Esophagus muscularis mucosa (tissue), 4 donors: ENCODE measurements at places on chromosomes 2 and 18. TPM values are rescaled to one million over a fixed set of nuclear protein-coding genes. Genes with fewer than 3 reads are reported as not detected.

The CCL20 gene
- total RNA-seq, result not detected

The SERPINB12 gene
- not detected for total RNA-seq

The LCT gene
- total RNA-seq, result not detected

The ERFE gene
- not detected for total RNA-seq

The ASXL3 gene
- 1.2 TPM for total RNA-seq

The PSMA8 gene
- not detected for total RNA-seq

The SLC1A4 gene
- 10.4 TPM for total RNA-seq

The TMEM178A gene
- total RNA-seq, result 1.2 TPM

The FRZB gene
- 15.4 TPM for total RNA-seq

The TMEM37 gene
- 2.8 TPM for total RNA-seq

The SLC35F5 gene
- 40.9 TPM for total RNA-seq

The NOP58 gene
- 42.8 TPM for total RNA-seq

The ARL5A gene
- 65.9 TPM for total RNA-seq

DNA sequence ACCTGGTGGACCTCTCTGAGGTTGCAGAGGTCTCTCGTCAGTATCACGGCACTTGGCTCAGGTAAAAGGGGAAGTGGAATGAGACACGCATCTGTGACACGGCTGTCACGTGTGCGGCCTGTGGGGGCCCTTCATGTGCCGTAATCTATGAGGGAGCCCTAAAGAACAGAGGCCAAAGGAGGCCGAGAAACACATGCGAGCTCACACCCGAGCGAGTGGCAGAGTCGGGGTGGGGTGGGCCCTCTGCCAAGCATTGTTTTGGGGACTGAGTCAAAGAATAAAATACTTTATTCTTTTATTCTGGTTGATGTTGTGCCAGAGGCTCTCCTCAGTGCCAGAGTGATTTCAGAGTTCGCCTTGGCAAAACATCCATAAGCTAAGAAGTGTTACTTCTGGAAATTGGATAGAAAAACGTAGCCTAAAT is 43.3 kb downstream of the PLB1 start:
- no peak for DNase-seq
- H3K4me1 ChIP-seq, result no peaks in the 10 kb centered on the region
- no peaks in the 10 kb centered on the region for H3K36me3 ChIP-seq
- H3K27me3 ChIP-seq, result no peaks in the 10 kb centered on the region
- H3K27ac ChIP-seq, result no peak overlapping the region

DNA sequence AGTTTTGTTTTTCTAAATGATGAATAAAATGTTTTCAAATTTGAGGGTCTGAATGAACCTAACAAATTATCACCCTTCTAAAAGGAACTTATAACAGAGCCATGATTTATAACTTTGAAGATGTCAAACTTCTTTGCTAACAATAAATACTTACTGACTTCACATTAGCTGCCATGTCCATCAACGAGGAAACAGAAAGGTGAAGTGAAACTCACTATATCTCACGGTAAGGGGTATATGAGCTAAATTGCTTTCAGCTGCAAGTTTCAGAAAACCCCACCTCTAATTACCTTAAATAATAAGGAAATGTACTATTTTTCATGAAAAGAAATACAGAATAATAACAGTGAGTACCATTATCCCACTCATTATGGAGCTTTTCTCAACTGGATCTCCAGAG is 350.8 kb upstream of the NT5C1B start:
- H3K4me1 ChIP-seq, result no peaks in the 10 kb centered on the region
- no peak for DNase-seq
- no peaks in the 10 kb centered on the region for H3K27me3 ChIP-seq
- no peak overlapping the region for H3K27ac ChIP-seq
- H3K4me3 ChIP-seq, result no peak overlapping the region
- no peaks in the 10 kb centered on the region for H3K36me3 ChIP-seq

DNA sequence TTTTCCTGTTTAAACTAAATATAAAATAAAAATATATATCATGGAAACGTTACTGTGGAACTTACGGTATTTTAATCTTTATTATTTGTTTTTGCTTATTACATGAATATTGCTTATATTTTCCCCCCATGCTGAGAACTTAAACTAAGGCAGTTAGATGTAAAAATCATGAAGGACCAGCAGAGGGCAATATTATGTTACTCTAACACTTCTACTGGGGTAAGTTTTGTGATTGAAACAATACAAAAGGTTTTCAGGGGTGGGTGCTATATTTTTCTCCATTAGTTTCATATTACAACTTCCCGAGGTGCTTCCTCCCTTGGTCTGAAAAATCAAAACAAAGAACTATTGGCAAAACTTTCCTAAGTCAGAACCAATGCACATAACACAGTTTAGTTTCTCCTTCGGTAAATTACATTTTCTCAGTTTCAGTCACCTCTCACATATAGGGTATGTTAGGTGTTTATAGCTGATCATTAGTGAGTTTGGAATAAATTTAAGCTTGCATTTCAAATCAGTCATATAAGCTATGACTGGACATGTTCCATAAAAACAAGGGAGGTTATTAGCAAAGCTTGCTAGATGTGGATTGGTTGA is 54.8 kb downstream of the ZNF407 start:
- no peaks in the 10 kb centered on the region for H3K27me3 ChIP-seq
- H3K36me3 ChIP-seq, result no peaks in the 10 kb centered on the region
- DNase-seq, result no peak

- H3K4me1 ChIP-seq, result peaks cover 23% of the 10 kb centered on the region
- H3K27me3 ChIP-seq, result peaks cover 3% of the 10 kb centered on the region
- H3K27ac ChIP-seq, result no peak overlapping the region
Observed at GRCh38 chr18:57353137-57353939, 981 bp downstream of the ST8SIA3 start.

GRCh38 chr2:44652701-44653100 is 288.8 kb upstream of the SIX3 start:
- H3K27ac ChIP-seq, result no peak overlapping the region
- H3K36me3 ChIP-seq, result no peaks in the 10 kb centered on the region
- no peak for DNase-seq
- H3K4me3 ChIP-seq, result no peak overlapping the region
- H3K27me3 ChIP-seq, result no peaks in the 10 kb centered on the region

DNA sequence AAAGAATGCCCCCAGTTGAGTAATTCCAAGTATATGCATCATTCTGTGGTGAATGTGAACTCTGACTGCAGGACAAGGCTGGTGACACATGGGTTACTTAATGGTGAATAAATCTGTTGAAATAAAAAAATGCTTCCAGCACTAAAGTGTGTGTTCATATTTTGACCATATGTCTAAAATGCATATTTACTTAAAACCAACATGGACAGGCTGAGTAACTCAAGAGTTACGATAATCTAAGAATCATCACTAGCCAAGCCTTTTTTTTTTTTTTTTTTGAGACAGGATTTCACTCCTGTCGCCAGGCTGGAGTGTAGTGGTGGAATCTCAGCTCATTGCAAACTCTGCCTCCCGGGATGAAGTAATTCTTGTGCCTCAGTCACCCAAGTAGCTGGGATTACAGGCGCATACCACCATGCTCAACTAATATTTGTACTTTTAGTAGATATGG is 47.1 kb upstream of the CCBE1 start:
- no peaks in the 10 kb centered on the region for H3K27me3 ChIP-seq
- H3K27ac ChIP-seq, result no peak overlapping the region
- no peak for DNase-seq
- H3K4me1 ChIP-seq, result no peaks in the 10 kb centered on the region
- no peaks in the 10 kb centered on the region for H3K36me3 ChIP-seq
- H3K4me3 ChIP-seq, result no peak overlapping the region

DNA sequence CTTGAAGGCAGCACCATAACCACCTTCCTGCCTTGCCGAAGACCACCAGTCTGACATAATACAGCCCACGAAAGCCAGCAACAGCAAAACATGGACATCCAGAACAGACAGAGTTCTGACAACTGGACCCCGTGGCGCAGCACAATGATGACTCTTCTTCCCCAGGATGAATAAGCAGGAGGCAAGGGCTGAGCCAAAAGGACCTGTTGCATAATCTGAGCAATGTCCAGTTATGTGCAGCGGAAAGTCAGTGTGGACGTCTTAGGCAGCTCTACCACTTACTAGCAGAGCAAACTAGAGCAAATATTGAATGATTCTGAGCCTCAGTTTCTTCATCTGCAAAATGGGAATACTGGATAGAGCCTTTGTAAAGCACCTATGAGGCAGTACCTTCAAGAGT is 225.1 kb downstream of the ZBTB7C start:
- H3K36me3 ChIP-seq, result no peaks in the 10 kb centered on the region
- peaks cover 16% of the 10 kb centered on the region for H3K4me1 ChIP-seq
- H3K27ac ChIP-seq, result no peak overlapping the region
- H3K27me3 ChIP-seq, result no peaks in the 10 kb centered on the region
- no peak overlapping the region for H3K4me3 ChIP-seq
- DNase-seq, result no peak

DNA sequence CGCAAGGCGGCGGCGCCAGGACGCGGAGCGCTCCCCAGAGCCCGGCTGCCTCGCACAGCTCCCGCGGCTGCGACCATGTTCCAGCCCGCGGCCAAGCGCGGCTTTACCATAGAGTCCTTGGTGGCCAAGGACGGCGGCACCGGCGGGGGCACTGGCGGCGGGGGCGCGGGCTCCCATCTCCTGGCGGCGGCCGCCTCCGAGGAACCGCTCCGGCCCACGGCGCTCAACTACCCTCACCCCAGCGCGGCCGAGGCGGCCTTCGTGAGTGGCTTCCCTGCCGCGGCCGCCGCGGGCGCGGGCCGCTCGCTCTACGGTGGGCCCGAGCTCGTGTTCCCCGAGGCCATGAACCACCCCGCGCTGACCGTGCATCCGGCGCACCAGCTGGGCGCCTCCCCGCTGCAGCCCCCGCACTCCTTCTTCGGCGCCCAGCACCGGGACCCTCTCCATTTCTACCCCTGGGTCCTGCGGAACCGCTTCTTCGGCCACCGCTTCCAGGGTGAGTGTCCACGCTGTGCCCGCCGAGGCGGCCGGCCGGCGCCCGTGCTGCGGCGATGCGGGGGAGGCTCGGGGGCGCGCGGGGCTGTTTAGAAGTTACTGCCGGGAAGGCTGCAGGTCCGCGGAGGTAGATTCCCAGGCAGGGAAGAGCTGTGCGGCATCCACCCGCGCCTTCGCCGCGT is 696 bp downstream of the EMX1 start:
- peak overlapping the region; percentile 47 for H3K4me3 ChIP-seq
- DNase-seq, result no peak
- no peaks in the 10 kb centered on the region for H3K36me3 ChIP-seq
- H3K27me3 ChIP-seq, result peaks cover 99% of the 10 kb centered on the region
- no peak overlapping the region for H3K27ac ChIP-seq

GRCh38 chr2:231781798-231782726 is 980 bp upstream of the PDE6D start:
- peak overlapping the region; percentile 83 for H3K27ac ChIP-seq
- H3K36me3 ChIP-seq, result no peaks in the 10 kb centered on the region
- no peak for DNase-seq
- H3K4me1 ChIP-seq, result peaks cover 60% of the 10 kb centered on the region

- H3K36me3 ChIP-seq, result peaks cover 98% of the 10 kb centered on the region
- no peaks in the 10 kb centered on the region for H3K27me3 ChIP-seq
- H3K27ac ChIP-seq, result no peak overlapping the region
- H3K4me3 ChIP-seq, result no peak overlapping the region
Observed at GRCh38 chr2:24297663-24298062, 62.7 kb downstream of the ITSN2 start.

- no peaks in the 10 kb centered on the region for H3K4me1 ChIP-seq
- H3K4me3 ChIP-seq, result no peak overlapping the region
- no peaks in the 10 kb centered on the region for H3K27me3 ChIP-seq
- DNase-seq, result no peak
- no peak overlapping the region for H3K27ac ChIP-seq
- H3K36me3 ChIP-seq, result no peaks in the 10 kb centered on the region
Observed at GRCh38 chr2:61784643-61785042, 69.2 kb downstream of the FAM161A start.

- no peaks in the 10 kb centered on the region for H3K27me3 ChIP-seq
- no peak for DNase-seq
- no peaks in the 10 kb centered on the region for H3K36me3 ChIP-seq
Observed at GRCh38 chr2:217988840-217989204, 14.0 kb downstream of the TNS1 start.

GRCh38 chr2:72953976-72954375 is 36.7 kb downstream of the EMX1 start:
- no peak for DNase-seq
- no peaks in the 10 kb centered on the region for H3K4me1 ChIP-seq
- no peaks in the 10 kb centered on the region for H3K27me3 ChIP-seq
- H3K36me3 ChIP-seq, result no peaks in the 10 kb centered on the region
- H3K27ac ChIP-seq, result no peak overlapping the region

DNA sequence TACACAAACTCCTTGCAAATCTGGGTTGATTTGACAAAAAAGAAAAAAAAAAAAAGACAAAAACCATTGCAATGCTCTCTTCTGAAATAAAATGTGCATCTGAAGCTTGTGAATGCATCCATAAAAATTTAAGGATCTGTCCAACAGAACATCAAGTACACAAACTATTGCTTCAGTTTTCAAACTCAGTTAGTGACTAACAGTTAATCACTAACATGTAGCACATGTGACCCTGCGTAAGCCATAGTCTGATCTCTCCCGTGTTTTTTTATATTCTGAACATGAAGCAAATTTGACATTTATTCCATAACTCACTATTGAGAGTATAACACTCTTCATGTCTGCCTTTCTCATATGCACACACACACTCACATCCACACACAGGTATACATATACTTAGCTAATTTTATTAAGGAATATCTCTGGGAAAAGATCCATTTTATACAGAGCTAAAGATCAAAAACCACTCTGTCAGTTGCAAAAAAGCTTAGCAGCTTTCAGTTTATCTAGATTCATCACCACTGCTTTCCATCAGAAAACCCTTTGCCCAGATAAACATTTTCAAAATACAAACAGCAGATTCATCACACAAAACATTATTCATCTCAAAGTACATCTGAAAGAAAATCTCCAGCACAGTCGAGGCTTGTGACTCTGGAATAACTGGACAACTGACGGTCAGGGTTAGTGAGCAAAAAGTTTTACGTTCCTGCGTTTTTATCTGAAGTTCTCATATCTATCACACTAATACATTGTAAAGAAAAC is 1000.4 kb upstream of the ACVR2A start:
- no peaks in the 10 kb centered on the region for H3K36me3 ChIP-seq
- H3K27ac ChIP-seq, result no peak overlapping the region
- no peaks in the 10 kb centered on the region for H3K27me3 ChIP-seq
- H3K4me3 ChIP-seq, result no peak overlapping the region
- no peak for DNase-seq
- no peaks in the 10 kb centered on the region for H3K4me1 ChIP-seq

- H3K27ac ChIP-seq, result no peak overlapping the region
- H3K4me1 ChIP-seq, result peaks cover 44% of the 10 kb centered on the region
- no peak for DNase-seq
- H3K4me3 ChIP-seq, result no peak overlapping the region
- H3K36me3 ChIP-seq, result peaks cover 4% of the 10 kb centered on the region
Observed at GRCh38 chr18:3008541-3008940, 4.4 kb downstream of the LPIN2 start.

DNA sequence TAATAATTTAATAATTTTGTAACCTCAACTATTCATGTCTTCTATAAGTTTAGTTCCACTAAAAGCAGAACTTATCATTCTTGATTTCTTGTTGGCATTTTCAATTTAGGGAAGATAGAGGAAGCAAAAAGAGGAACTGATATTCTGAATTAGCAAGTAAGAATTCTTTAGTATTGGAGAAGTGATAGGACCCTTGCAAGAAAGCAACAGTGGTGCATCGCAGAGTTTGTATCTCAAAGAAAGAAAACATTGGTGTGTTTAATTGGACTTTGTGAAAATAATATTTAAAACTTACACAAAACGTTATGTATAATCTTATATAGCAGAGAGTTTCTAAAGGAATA is 36.5 kb upstream of the TNFRSF11A start:
- H3K4me3 ChIP-seq, result no peak overlapping the region
- H3K36me3 ChIP-seq, result peaks cover 70% of the 10 kb centered on the region
- H3K4me1 ChIP-seq, result no peaks in the 10 kb centered on the region
- no peaks in the 10 kb centered on the region for H3K27me3 ChIP-seq
- no peak for DNase-seq
- no peak overlapping the region for H3K27ac ChIP-seq
